ENCODE measurements at places on chromosomes 1 and 21. TPM values are rescaled to one million over a fixed set of nuclear protein-coding genes. Genes with fewer than 3 reads are reported as not detected.

The MYCL gene
- 103 TPM for total RNA-seq

The METTL18 gene
- total RNA-seq = 10.1 TPM

The NBL1 gene
- 208 TPM for total RNA-seq

The RBP7 gene
- 19.2 TPM for total RNA-seq

The KCNJ6 gene
- not detected for total RNA-seq

The UBE2U gene
- not detected for total RNA-seq

The PLPP3 gene
- 113 TPM for total RNA-seq

The CFAP141 gene
- total RNA-seq = not detected

The CRYAA gene
- total RNA-seq = not detected

The AGO4 gene
- 28.1 TPM for total RNA-seq

The NPPA gene
- not detected for total RNA-seq

The HSPB7 gene
- 3.0 TPM for total RNA-seq

The TRIM33 gene
- 43.5 TPM for total RNA-seq

The FCAMR gene
- total RNA-seq = not detected

The BLACAT1 gene
- total RNA-seq = not detected

The FLG2 gene
- 1,884 TPM for total RNA-seq

The RAB25 gene
- 211 TPM for total RNA-seq

The PKP1 gene
- 928 TPM for total RNA-seq

The VAMP4 gene
- total RNA-seq = 12.0 TPM
